ENCODE measurements at places on chromosomes 1 and 21.

DNA sequence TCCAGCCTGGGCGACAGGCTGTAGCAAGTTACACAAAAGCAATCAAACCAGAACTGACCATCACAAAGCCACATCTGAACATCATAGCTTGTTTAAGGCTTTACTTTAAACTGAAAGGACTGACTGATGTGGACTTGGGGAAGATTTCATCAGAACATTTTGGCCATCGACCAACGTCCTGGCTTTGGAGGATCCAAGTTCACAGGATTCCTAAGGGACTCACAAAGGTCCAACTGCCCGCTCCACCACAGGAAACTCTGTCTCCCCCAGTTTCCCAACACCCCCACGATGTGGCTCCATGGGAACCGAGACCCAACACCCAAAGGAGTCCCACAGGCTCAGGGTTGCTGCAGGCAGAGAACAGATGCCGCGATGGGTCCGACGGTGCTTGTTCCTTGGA lies 9.3 kb downstream of the SSU72 start:
- DNase-seq = no peak

DNA sequence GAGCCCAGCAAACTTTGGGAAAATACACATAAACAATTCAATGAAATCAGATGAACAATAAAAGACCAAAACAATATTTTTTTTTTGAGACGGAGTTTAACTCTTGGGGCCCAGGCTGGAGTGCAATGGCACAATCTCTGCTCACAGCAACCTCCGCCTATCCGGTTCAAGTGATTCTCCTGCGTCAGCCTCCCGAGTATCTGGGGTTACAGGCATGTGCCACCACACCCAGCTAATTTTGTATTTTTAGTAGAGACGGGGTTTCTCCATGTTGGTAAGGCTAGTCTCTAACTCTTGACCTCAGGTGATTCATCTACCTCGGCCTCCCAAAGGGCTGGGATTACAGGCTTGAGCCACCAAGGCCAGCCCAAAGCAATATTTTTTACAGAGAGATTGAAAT lies 1588.5 kb downstream of the BRINP3 start:
- DNase-seq = no peak

GRCh38 chr1:21069549-21069948 lies 107.1 kb downstream of the EIF4G3 start:
- no peak for DNase-seq

GRCh38 chr1:201902198-201902597 lies 13.5 kb downstream of the SHISA4 start:
- DNase-seq = no peak

- DNase-seq = no peak
Observed at GRCh38 chr21:33394260-33394659, 9.0 kb upstream of the IFNGR2 start.

- no peak for DNase-seq
Observed at GRCh38 chr21:35024513-35024912, 24.6 kb downstream of the RUNX1 start.

- no peak for DNase-seq
Observed at GRCh38 chr1:210571356-210572284, 242.9 kb downstream of the HHAT start.

DNA sequence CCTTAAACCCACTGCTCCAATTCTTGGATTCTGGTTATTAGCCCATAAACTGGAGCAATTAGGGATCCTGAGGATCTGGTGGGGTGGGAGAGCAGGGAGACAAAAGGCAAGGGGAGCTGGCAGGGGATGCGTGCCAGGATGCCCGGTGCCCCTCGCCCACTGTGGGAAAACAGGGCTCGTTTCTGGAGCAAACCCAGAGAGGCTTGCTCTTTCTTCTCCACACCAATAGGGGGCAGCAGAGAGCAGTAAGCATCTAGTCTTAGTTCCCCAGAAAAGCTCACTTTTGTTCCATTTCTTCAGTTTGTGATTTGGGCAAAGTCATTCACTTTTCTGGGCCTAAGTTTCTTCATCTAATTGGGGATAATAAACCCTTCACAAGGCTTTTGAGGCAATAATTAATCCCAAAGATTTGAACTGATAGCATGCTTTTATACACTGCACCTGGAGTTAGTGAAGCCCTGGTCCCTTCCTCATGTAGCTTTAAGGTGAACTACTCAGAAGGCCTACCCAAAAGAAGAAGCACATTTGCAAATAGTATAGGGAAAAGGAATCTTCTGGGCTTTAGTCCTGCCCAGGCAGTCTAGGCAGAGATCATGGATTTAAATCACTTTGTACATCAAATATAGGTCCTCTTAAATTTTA lies 160.6 kb upstream of the USP24 start:
- peak; percentile 24 for DNase-seq

DNA sequence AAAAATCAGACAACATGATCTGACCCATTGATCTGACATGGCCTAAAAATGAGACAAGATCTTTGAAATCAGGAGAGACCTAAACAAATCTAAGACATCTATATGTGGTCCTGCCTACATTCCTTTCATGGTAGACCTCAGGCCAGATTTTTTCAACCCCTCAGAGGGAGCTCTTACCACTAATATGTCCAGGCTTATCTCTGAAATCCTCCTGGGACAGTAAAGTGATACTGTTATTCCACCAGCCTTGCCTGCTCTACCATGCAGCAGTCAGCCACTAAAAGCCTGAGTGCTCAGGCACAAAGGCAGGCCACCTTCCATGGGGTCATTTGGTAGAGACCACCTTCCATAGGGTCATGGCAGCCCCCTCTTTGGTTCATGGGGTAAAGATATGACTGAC lies 126.9 kb downstream of the TBX15 start:
- DNase-seq = no peak

GRCh38 chr1:118340928-118341910 lies 156.2 kb upstream of the SPAG17 start:
- DNase-seq = no peak

GRCh38 chr1:18537386-18538306 lies 56.9 kb downstream of the KLHDC7A start:
- DNase-seq = no peak

DNA sequence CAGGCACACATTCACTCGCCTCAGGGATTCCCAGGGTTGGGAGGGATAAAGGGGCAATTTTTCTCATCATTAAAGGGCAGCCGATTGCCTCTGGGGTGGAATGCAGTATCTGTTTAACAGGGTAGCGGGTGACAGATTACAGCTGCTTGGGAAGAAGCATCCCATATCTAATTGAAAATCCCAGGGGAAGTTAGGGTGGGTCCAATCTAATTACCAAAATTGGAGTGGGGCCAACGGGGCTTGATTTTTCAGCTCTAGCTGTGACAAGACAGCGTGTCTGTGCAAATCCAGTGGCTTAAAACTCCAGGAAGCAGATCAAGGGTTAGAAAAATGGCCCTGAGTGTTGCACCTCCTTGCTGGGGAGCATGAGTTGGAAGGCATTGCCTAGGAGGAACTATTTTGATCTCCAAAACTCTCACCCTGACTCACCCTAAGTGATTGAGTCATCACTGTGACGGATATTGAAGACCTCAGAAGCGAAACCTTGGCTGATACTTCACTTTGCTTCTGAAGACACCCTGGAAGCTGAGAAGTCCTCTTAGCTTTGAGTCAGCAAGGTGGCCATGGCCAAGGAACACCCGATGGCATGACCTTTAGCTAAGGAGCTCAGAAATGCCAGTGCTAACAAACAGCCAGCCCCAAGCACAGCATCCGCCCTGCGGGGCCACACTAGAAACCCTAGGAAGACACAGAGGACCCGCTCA lies 46.0 kb downstream of the GRHL3 start:
- no peak for DNase-seq

DNA sequence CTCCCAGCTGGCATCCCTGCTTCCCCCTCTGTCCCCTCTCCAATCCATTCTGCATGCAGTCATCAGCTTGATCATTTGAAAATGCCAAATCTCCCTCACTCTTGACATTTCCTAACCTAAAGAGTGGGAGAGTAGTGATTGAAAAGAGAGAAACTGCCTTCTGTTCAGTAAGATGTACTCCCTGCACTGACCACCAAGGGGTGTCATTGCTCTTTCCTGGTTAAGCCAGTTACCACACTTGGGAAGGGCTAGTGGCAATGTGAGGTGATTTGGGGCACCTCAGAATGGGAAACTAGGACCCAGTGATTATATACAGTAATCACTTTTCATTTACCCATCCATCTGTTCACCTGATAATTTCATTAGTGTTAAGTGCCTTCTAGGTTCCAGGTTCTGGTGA lies 6.9 kb upstream of the TMEM269 start:
- DNase-seq = peak; percentile 41

DNA sequence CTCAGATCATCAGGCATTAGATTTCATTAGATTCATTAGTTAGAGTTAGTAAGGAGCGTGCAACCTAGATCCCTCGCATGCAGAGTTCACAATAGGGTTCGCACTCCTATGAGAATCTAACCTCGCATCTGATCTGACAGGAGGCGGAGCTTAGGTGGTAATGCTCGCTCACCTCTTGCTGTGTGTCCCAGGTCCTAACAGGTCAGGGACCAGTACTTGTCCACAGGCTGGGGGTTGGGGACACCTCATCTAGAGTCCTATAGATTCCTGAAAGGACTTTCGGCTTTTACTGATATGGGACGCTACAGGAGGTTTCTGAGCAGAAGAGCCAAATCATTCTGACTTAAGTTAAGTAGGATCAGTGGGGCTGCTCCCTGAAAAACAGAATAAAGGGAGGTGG lies 91.4 kb downstream of the AKT3 start:
- no peak for DNase-seq

DNA sequence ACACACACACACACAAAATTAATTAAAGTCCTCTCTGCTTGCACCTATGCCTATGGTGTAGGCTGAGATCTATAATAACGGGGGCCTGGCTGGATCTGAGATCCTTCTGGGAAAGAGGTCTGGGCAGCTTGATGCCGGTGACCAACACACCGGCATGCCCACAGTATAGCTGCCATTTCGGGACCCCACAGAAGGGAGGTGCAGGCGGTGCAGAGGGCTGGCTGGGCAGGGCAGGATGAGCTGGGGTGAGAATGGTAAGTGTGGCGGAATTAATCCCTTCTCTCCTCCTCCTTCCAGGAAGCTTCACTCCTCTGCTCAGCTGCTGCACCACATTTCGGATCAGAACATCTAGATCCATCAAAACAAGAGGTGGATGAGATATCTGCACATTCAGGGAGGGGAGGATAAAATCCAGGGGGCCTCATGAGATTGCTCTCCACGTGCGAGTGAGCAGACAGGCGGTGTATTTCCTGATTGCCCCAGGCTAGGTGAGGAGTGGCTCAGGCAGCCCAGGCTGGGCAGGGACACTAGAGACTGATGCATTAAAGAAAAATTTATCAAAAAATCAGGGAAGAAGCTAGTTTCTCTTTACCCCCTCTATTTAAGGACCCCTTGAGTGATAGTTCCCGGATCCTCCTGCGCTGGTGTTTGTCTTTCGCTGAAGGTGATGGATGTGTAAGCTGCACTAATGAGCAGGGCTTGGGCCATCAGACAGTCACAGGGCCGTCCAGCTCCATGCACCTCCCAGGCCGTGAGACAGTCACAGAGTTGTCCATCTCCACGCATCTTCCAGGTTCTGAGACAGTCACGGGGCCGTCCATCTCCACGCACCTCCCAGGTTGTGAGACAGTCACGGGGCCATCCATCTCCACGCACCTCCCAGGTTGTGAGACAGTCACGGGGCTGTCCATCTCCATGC lies 449.9 kb downstream of the PTPRU start:
- DNase-seq = no peak

DNA sequence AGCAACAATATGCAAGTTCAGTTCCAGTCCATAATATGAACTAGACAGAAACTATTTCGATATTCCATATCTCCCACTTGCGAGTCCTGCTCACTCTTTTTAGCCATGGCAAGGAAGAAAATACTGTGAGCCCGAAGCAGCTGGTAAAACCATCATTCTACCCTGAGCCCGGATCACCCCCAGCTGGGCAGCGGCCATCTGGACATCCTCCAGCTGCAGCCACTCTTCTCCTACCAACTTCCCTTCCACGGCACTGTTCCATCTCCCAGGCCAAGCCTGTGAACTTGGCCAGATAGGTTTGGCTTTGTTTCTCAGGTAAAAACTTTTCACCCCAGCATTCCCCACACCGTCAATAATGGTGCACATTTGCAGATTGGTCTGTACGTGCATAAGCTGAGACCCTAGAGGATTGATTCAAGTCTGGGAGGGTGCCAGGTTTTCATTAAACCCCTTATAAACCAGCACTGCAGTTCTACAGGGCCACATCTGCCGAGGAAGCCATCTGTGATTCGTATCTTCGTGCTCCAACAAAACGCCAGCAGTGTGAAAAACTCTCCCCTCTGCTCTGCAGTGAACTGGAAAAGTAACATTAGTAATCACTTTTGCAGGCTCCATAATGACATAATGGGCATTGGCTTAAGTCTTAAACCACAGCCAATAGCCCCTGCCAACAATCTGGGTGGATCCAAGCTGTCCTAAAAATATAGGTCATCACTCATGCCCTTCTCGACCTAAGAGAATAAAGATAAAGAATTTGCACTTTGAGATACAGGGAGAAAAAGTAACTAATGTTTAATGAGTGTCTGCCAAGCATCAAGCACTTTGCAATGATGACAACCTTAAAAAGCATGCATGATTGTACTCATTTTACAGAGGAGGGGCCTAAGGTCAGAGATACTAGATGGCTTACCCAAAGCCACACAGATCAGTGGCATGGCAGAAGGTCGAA lies 205.1 kb downstream of the PLPP3 start:
- DNase-seq = no peak
